Liver (tissue), 10 donors: ENCODE measurements at places on chromosomes 2 and 18. TPM values are rescaled to one million over a fixed set of nuclear protein-coding genes. Genes with fewer than 3 reads are reported as not detected.

DNA sequence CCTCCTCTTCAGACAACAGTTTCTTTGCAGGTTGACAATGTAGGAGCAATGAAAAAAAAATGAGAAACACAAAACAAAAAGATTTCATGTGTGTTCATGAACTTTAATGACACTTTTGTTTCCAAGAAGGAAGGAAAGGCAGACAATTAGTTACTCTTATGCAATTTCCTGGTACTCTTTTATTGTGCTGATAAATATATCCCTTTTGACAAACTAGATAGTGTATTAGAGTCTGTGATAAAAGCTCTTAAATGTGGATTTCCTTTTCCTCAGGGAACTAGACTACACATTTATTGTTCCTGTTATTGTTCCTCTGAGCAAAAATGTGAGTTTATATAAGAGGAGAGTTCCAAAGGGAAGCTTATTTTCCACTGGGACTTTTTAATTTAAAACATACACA lies 188.7 kb upstream of the NRXN1 start:
- no peaks in the 10 kb centered on the region for H3K4me1 ChIP-seq
- no peak overlapping the region for H3K4me3 ChIP-seq
- no peak for DNase-seq
- H3K36me3 ChIP-seq, result no peaks in the 10 kb centered on the region
- no peaks in the 10 kb centered on the region for H3K27me3 ChIP-seq

GRCh38 chr2:199784512-199784911 lies 66.5 kb downstream of the FTCDNL1 start:
- H3K27ac ChIP-seq, result no peak overlapping the region
- no peak for DNase-seq
- H3K36me3 ChIP-seq, result no peaks in the 10 kb centered on the region
- no peak overlapping the region for H3K4me3 ChIP-seq
- no peaks in the 10 kb centered on the region for H3K27me3 ChIP-seq

- no peaks in the 10 kb centered on the region for H3K27me3 ChIP-seq
- no peak overlapping the region for H3K4me3 ChIP-seq
- DNase-seq, result no peak
- H3K4me1 ChIP-seq, result no peaks in the 10 kb centered on the region
- H3K36me3 ChIP-seq, result no peaks in the 10 kb centered on the region
These were observed 82.9 kb upstream of the CCDC85A start for GRCh38 chr2:56100791-56101312.

DNA sequence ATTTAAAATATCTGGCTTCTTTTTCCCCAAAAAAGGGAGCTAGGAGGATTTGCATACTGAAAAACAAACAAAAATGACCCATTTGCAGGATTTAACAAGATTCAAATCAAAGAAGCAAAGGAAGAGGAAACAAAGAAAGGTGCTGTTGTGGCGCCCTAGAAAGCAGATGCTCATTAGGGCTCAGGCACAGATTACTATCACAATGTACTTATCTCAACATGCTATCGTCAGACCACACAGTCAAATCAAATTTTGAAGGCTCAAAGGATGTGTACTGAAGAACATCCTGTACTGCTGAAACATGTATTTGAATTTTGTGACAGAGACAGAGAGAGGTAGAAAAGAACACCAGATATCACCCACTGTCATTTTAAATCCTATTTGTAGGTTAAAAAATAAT lies 10.9 kb downstream of the RBMS1 start:
- no peaks in the 10 kb centered on the region for H3K36me3 ChIP-seq
- H3K4me1 ChIP-seq, result no peaks in the 10 kb centered on the region
- H3K27ac ChIP-seq, result no peak overlapping the region
- DNase-seq, result no peak
- H3K4me3 ChIP-seq, result no peak overlapping the region
- no peaks in the 10 kb centered on the region for H3K27me3 ChIP-seq

DNA sequence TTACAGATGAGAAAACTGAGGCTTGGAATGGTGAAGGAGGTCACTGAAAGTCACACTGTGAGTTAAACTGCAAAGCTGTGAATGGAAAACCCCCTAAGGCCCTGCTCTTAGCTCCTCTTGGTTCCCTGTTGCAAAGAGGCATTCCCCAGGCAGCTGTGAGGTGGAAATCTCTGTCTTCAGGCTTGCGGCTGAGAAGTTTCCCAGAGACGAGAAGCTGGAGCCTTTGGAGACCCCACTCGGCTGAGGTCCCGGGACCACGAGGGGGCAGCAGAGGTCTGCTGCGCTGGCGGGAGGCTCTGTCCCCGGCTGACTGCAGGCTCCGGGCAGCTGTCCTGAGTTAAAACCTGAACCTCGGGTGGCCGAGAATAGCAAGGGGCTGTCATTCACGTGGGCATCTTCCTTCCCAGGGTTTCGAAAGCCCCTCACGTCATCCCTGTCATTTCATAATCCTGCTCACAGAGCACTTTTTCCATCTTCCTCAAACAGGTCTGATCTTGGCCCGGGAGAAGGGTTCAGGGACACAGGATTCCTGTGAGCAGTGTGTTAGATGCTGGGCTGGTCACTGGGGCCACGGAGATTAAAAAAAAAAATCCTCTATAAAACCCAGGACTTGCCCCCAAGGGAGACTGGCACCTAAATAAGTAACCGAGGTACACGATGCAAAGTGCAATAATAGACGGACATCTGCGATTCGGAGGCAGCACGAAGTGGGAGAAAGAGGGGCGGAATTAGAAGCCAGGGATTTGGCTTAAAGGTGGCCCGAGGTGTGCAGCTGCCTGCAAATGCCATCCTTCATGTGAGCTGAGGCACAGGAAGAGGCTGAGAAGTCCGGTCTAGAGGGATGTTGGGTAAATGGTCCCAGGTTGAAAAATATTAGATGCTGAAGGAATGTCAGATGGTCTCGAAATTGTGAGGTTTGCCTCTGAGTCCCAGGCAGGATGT lies 24.6 kb upstream of the ATOH8 start:
- no peaks in the 10 kb centered on the region for H3K36me3 ChIP-seq
- H3K27me3 ChIP-seq, result no peaks in the 10 kb centered on the region
- peaks cover 13% of the 10 kb centered on the region for H3K4me1 ChIP-seq
- peak; percentile 86 for DNase-seq
- no peak overlapping the region for H3K27ac ChIP-seq

Gene AGXT
- polyA plus RNA-seq, result 1,307 TPM

DNA sequence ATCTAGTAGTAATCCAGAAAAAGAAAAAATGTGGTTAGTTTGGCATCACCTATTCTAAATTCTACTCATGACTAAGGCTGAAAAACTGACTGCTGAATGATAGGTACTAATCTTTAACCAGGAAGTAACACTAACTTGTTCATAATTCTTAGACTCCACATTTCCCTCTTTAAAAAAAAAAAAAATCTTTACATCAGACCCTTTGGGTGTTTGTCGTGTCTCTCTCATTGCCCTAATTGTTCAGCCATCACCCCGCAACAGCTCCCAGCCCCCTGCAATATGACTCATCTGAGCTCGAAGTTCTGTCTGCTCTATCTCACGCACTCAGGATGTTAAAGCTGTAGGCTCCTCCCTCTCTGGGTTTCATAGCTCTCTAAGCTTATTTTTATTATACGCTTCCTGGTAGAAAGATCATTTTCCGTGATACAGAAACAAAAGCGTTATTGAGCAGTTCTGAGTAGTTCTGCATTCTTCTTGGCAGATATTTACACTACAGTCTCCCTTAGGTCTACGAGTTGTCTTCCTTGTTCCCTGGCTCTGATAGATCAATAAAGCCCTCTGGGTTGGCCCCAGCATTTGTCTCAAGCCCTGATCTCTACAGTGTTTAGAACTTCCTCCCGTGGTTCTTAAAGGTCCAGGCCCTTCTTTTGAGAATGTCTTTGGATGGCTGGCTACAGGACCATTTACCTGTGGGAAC lies 95.6 kb downstream of the TNFRSF11A start:
- no peak overlapping the region for H3K4me3 ChIP-seq
- peaks cover 3% of the 10 kb centered on the region for H3K4me1 ChIP-seq
- H3K27ac ChIP-seq, result no peak overlapping the region
- H3K27me3 ChIP-seq, result no peaks in the 10 kb centered on the region
- no peak for DNase-seq

DNA sequence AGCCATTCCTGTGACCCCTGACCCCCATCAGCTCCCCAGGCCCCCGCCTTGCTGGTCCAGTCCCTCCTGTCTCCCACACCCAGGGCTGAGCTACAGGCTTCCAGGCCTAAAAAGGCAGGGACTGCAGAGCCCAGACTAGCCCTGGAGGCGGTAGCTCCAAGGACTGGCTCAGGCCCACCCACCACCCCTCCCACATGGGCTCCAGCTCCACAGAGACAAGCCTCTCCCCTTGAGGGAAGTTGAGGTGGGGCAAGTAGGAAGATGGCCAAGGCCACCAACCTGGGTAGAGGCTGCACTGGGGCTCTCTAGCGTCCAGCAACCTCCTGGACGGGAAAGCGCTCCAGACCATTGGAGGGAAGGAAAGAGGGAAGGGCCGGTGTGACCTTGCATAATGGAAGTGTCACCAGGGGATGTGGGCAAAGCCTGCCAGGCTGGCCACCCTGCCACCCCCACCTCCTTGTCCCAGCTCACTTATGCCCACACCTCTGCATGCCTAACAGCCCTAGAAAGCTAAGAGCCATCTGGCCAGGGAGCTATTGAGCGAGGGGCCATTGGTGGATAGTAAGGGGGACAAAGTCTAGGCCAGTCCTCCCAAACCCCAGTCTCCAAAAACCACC lies 63.1 kb downstream of the TNS1 start:
- H3K4me1 ChIP-seq, result peaks cover 78% of the 10 kb centered on the region
- H3K27me3 ChIP-seq, result no peaks in the 10 kb centered on the region
- no peak overlapping the region for H3K4me3 ChIP-seq
- no peak for DNase-seq

- no peaks in the 10 kb centered on the region for H3K27me3 ChIP-seq
- H3K4me1 ChIP-seq, result no peaks in the 10 kb centered on the region
- H3K4me3 ChIP-seq, result no peak overlapping the region
- H3K36me3 ChIP-seq, result no peaks in the 10 kb centered on the region
- no peak overlapping the region for H3K27ac ChIP-seq
These were observed 42.9 kb upstream of the KLHL29 start for GRCh38 chr2:23342075-23342474.

GRCh38 chr2:212254339-212254738 lies 284.3 kb downstream of the ERBB4 start:
- no peak for DNase-seq
- H3K4me3 ChIP-seq, result no peak overlapping the region
- H3K36me3 ChIP-seq, result no peaks in the 10 kb centered on the region
- no peak overlapping the region for H3K27ac ChIP-seq
- H3K4me1 ChIP-seq, result no peaks in the 10 kb centered on the region

DNA sequence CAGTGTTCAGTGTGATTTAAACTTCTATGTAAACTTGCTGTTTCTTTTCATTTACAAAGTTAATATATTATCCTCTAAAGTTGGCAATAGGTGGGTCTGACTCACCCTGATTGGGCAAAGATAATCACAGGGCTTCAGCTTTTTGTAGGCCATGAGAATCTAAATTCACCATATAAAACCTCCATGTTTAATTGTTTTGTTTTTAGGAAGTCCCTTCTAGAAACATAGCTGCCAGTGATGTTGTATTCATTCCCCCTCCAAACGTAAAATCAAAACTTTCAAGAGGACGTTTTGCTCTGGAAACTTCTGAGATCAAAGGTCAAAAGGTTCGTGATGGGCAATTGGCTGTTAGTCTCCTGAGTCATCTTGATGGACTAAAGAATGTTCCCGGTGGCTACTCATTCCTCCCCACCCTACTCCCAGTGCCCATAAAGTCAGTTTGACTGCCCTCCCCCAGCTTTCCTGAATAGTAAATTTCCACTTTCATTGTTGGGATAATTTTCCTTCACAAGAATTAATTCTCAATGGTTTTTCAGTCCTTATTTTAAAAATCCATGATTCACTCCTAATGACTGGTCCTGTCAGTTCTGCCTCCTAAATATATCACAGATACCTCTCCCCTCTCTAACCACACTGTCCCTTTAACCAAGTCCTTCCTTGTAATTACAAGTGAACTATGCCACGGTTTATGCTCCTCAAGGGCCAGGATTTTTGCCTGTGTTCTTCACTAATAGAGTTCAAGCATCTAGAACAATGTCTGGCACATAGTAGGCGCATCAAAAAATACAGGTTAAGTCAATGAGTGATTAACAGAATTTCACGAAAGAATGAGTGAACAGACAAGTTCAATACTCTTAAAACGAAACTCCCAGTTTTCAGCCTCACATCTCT lies 164.4 kb upstream of the VRK2 start:
- no peak for DNase-seq
- H3K36me3 ChIP-seq, result no peaks in the 10 kb centered on the region
- no peaks in the 10 kb centered on the region for H3K4me1 ChIP-seq
- H3K27ac ChIP-seq, result no peak overlapping the region
- no peaks in the 10 kb centered on the region for H3K27me3 ChIP-seq

- DNase-seq, result no peak
- no peak overlapping the region for H3K4me3 ChIP-seq
- no peak overlapping the region for H3K27ac ChIP-seq
- H3K27me3 ChIP-seq, result no peaks in the 10 kb centered on the region
- no peaks in the 10 kb centered on the region for H3K4me1 ChIP-seq
These were observed 107.7 kb downstream of the NFATC1 start for GRCh38 chr18:79503406-79503805.

DNA sequence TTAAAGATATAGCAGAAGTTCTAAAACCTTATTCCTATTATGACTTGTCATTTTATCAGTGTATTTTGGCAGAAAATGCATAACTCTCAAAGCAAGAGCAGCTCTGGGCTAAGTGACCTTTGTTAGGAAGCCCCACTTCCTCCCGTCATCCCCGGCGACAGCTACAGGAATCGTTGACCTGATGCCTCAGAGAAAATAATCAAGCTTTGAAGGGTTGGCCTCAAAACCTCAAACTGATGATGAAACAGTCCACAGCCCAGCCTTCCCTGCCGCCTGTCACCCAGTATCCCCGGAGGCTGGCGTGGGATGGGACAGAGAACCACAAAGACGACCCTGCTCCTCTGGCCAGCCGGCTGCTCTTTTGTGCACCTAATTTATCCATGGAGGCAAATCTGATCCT lies 65.3 kb downstream of the KCNF1 start:
- H3K4me3 ChIP-seq, result no peak overlapping the region
- no peaks in the 10 kb centered on the region for H3K4me1 ChIP-seq
- no peaks in the 10 kb centered on the region for H3K36me3 ChIP-seq

- no peaks in the 10 kb centered on the region for H3K36me3 ChIP-seq
- no peak overlapping the region for H3K4me3 ChIP-seq
- no peak for DNase-seq
- H3K4me1 ChIP-seq, result no peaks in the 10 kb centered on the region
- H3K27me3 ChIP-seq, result no peaks in the 10 kb centered on the region
These were observed 262.0 kb upstream of the RASGRP3 start for GRCh38 chr2:33214436-33214835.

DNA sequence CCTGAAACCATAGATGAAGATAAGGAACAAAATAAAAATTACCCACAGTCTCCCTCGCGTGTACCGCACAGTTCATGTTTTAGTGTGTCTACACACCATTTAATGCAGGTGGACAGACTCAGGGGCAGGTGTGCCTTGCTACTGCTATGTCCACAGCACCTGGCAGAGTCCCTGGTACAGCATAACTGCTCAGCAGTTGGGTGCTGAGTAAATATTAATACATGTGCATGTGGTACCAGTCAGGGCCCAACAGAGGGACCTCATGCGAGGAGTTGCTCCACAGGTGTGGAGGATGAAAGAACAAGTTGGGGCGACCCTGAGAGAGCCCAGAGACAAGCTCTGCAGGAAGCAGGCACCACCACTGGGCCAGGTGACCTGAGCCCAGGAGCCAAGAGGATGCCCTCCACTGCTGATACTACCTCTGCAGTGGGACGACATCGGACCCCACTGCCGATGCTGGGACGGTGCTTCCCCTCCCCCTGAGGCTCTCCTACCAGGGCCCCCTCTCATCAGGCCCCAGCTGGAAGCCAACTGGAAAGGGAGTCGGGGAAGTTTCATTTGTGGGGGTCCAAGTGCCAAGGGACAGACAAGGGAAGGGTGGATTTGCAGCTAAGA lies 100.8 kb downstream of the NEDD4L start:
- no peak overlapping the region for H3K4me3 ChIP-seq
- DNase-seq, result no peak
- H3K36me3 ChIP-seq, result no peaks in the 10 kb centered on the region
- H3K27me3 ChIP-seq, result no peaks in the 10 kb centered on the region
- H3K27ac ChIP-seq, result no peak overlapping the region

Gene SERPINB10
- polyA plus RNA-seq, result not detected

Gene PLCD4
- polyA plus RNA-seq, result 0.07 TPM
